ENCODE measurements at places on chromosomes 2 and 18.

GRCh38 chr2:1742301-1742680 is 2.0 kb downstream of the PXDN start:
- DNase-seq, result no peak

GRCh38 chr2:55092439-55092838 is 42.2 kb upstream of the RTN4 start:
- no peak for DNase-seq

DNA sequence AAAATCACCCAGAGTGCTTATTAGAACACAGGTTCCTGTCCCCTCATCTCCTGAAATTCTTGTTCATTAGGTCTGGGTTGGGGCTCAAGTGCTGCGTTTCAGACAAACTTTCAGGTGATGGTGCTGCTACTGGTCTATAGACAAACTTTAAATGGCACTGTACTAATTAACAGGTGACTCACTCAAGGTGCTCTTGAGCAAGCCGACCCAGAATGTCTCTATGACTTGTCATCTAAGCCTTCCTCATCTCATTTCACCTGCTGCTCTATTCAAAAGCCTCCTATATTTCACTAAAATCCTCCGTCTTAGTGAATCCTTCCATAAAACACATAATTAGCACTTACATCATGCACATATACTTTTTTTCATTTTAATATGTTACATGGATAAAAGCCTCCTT is 29.9 kb upstream of the STK39 start:
- DNase-seq, result no peak

DNA sequence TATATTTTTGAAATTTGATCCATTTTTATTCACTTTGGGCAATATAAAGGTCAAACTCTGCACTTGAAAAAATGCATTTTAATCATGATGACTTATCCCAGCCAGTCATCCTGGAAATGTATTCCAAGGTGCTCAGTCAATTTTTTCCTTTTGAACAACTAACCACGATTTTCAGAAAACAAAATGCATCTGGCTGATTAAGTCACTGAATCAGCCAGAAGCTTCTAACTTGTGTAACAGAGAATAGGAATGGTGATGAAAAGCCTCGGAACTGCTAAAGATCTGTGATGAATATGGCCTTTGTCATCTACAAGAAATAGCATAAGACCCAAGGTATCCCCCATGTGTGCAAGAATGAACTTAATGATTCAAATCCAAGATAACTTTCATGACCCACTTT is 572.7 kb downstream of the EPHA4 start:
- no peak for DNase-seq

- DNase-seq, result no peak
Measured at GRCh38 chr2:159798376-159798725, 343 bp upstream of the CD302 start.

- DNase-seq, result no peak
Measured at GRCh38 chr2:206615417-206616089, 26.7 kb upstream of the FAM237A start.

DNA sequence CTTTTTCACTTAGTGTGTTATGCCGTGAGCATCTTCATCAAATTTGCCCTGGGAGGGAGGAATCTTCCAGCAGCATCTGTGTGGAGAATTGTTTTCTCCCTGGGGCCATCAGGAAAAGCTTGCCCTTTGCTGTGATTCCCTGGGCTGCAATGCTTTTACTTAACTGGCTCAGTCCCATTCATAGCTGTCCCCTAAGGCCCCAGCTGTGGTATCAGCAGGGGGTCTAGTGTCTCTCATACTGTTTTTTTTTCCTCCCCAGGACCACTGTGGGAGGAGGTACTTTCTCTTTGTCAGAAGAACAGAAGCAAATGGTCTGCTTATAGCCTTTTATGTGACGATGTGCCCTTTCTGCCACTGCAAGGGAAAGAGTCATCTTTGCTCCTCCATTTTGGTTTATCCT is 176.8 kb upstream of the CELF4 start:
- DNase-seq, result no peak

DNA sequence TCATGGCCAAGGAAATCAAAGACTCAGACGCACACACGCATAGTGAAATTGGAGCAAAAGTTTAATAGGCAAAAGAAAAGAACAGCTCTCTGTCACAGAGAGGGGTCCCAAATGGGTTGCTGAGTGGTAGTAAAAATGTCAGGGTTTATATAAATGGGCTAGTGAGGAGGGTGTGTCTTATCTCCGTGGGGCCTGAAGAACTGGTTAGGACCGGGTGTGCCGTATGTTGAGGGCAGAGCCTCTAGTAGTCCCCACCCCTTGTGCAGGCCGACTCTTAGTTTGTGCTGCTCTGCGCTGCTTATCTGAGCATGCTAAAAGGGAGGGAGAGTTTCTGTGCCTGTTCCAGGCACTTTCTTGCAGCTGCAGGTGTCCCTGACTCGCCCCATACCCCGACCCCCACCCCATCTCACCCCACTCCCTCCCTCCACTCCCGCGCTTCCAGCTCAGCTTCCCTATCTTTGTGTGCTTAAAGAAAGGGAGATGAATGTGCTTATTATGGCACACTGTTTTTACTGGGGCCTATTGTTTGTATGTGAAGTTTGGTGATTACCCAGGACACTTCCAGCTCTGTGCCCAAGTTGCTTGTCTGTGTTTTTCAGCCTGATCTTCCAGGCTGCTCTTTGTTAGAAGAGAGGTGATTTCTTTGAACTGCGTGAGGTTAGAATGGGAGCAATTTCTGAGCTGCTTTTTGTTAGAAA is 167.4 kb downstream of the SPAG16 start:
- no peak for DNase-seq

GRCh38 chr2:21412944-21413443 is 289.2 kb downstream of the TDRD15 start:
- no peak for DNase-seq

DNA sequence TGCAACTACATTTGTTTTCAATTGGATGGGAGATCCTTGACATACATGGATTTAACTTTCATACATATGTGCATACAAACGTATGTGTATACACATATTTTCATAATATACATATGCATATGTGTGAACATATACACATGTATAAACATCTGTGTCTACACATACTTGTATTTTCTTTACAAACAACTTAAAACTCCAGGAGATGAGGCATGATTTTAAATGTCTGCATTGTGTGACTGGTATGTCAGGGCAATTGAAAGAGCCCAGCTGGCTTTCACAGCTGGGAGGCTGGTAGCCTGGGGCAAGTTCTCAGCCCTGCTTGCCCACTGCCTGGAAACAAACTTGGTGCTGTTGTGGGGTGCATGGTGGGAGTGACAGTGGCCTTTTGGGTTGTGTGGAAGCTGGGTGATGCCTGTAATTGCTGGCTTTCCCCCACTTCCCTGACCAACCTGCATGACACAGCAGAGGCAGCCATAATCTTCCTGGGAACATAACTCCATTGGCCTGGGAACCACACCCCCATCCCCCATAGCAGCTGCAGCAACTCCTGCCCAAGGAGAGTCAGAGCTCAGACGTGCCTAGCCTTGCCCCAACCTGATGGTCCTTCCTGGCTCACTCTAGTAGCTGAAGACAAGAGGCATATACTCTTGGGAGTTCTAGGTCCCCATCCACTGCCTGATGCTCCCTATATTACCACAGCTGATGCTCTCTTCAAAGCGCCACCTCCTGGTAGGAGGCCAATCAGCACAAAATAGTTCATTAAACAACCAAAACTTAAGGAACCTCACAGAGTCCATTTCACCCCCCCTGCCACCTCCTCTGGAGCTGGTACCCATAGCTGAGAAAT is 158.3 kb downstream of the CERS6 start:
- no peak for DNase-seq

DNA sequence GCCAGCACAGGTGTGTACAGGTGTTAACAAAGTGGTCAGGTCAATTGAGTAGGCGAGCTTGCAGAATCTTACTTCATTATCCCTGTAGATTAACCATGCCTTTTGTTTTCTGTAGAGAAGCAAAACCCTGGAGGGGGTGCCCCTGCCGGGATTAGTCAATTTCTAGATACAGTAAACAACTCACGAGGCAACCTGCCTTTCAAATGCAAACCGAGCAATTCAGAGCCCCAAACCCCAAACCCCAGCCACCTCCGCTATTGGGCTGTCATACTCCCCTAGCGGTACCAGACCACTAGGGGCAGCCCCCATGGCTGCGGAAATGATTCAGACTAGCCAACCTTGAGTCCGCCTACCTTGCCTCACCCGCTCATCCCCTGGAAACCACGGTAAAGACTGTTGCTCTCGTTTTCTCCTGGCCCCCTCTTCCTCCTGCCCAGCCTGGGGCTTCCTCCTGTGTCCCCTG is 61.4 kb upstream of the KIF5C start:
- DNase-seq, result no peak

GRCh38 chr18:58117786-58118403 is 73.9 kb downstream of the NEDD4L start:
- DNase-seq, result peak; percentile 69

GRCh38 chr2:147865560-147865959 is 20.7 kb downstream of the ACVR2A start:
- no peak for DNase-seq

- DNase-seq, result no peak
Measured at GRCh38 chr18:4417714-4418113, 37.4 kb downstream of the DLGAP1 start.

DNA sequence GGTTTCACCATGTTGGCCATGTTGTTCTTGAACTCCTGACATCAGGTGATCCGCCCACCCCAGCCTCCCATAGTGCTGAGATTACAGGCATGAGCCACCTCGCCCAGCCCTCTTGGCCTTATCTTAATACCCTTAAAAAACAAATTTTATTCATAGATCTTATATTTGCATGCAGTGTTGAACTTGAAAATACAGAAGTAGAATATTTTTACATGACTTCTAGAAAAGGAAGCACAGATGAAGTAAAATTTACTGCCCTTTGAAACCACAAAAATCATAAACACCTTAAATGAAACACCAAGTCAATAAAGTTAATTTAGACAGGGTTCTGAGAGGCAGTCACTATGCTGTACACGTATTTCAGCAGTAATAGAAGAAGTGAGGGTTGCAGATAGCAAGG is 145.7 kb downstream of the CERS6 start:
- no peak for DNase-seq

All from brain microvascular endothelial cell (primary cell).